Upper lobe of left lung (tissue), 6 donors: ENCODE measurements at places on chromosomes 16 and 17.

GRCh38 chr17:42651392-42651791, 7.7 kb upstream of the TUBG2 start:
- no peak for DNase-seq

DNA sequence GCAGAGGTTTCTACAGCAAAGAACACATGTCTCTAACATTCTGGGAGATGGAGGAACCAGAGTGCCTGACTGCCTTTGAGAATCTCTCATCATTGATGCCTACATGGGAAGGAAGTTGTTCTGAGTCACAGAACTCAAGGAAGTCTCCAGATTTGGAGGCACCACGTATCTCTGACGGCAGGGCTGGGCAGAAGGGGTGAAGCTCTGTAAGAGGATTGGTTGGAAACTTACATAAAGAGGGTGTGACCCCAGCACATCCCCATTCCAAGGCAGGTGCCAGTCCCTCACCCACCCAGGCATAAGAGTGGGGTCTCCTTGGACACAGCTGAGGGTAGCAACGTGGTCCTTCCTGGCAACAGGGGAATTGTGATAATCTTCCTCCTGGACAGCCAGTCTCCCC, 17.4 kb downstream of the TNFRSF13B start:
- DNase-seq: no peak

- DNase-seq: no peak
These were observed 13.9 kb upstream of the SCNN1B start for GRCh38 chr16:23288209-23288608.

DNA sequence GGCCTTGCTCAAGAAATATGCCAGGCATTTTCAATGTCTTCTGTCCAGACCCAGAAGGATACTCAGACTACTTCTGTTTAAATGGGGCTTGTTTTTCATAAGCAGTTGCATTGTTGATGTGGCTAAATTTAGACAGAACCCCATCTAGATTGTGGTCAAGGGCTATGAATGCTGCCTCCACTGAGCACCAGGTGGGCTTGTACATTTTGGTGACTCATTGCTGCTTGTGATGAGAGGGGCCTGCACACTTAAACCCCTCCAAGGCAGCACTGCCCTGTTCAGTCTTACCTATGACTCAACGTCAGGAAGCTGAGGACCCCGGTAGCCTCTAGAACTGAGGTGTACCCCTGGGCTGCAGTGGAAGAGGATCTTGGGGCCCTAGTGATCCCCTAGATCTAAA, 144.0 kb downstream of the PRKCA start:
- no peak for DNase-seq

DNA sequence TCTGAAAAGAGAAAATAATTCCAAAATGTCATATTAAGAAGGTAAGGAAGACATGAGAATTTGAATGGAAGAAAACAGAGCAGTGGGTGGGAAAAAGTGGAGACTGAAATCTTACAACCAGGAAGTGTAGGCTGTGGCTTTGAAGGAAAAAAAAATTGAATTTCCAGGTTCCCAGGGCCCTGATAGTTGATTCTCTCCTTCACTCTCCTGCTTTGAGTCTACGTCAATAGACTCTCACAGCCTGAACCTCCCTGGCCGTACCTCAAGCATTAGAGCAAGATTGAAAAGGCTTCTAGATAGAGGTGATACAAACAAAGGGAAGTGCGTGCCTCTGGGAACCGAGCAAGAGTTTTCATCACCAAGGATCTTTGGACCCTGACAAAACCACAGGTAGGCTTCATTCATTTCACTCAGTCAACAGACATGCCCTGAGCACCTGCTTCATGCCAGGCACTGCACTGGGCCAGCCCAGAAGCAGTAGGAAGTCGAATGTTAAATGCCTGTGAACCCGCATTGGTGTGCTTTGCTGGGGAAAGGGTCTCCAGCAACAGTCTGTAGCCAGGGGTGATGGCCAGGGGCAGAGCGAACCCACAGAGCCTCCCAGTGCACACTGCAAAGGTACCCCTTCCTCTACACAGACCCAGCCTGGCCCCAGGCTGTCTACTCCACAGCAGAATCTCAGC, 163.9 kb downstream of the SLC39A11 start:
- DNase-seq: no peak

GRCh38 chr17:16484445-16485175, 7.4 kb downstream of the LRRC75A start:
- no peak for DNase-seq

DNA sequence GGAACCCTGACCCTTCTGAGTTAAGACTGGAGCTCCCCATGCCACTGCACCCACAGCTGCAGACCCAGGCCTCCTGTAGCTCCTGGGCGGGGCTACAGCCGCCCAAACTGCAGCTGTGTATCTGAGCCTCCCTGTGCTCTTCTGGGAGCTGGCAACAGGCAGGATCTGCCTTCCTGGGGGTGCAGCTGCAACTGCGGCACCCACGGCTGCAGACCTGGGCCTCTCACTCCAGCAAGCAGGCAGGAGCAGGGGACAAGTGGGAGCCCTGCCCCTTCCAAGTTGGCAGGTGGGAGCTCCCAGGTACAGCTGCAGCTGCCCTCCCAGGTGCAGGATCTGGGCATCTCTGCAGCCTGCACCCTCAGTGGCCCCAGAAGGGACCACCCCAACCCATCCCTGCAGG, 41.5 kb downstream of the SPACA3 start:
- no peak for DNase-seq
